ENCODE measurements at places on chromosomes 1 and 21.

- no peaks in the 10 kb centered on the region for H3K4me1 ChIP-seq
- no peak for DNase-seq
- peaks cover 39% of the 10 kb centered on the region for H3K27me3 ChIP-seq
- no peaks in the 10 kb centered on the region for H3K36me3 ChIP-seq
- H3K4me3 ChIP-seq: no peak overlapping the region
Measured at GRCh38 chr1:152932170-152932811, 14.7 kb upstream of the SPRR5 start.

DNA sequence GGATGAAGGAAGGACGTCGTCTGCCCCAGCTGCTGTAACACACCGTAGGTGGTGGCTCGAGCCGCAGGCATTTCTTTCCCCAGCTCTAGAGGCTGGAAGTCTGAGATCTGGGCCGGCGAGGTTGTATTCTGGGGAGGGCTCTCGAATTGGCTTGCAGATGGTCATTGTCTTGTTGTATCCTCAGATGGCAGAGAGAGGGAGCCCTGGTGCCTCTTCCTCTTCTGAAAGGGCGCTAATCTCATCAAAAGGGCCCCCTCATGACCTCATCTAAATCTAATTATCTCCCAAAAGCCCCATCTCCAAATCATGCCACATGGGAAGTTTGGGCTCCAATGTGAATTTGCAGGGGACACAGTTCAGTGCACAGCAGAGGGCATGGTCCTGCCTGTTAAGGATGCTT lies 109.0 kb downstream of the SIK1 start:
- H3K4me1 ChIP-seq: peaks cover 6% of the 10 kb centered on the region
- no peak for DNase-seq
- H3K4me3 ChIP-seq: no peak overlapping the region
- H3K27me3 ChIP-seq: peaks cover 33% of the 10 kb centered on the region
- no peaks in the 10 kb centered on the region for H3K36me3 ChIP-seq

GRCh38 chr1:198837278-198838021 lies 198.6 kb downstream of the PTPRC start:
- no peak overlapping the region for H3K4me3 ChIP-seq
- H3K27me3 ChIP-seq: no peaks in the 10 kb centered on the region
- no peak overlapping the region for H3K27ac ChIP-seq

GRCh38 chr1:20948101-20948500 lies 161.0 kb upstream of the HP1BP3 start:
- no peak for DNase-seq
- H3K4me1 ChIP-seq: no peaks in the 10 kb centered on the region
- no peaks in the 10 kb centered on the region for H3K27me3 ChIP-seq
- H3K4me3 ChIP-seq: no peak overlapping the region
- peaks cover 5% of the 10 kb centered on the region for H3K36me3 ChIP-seq

DNA sequence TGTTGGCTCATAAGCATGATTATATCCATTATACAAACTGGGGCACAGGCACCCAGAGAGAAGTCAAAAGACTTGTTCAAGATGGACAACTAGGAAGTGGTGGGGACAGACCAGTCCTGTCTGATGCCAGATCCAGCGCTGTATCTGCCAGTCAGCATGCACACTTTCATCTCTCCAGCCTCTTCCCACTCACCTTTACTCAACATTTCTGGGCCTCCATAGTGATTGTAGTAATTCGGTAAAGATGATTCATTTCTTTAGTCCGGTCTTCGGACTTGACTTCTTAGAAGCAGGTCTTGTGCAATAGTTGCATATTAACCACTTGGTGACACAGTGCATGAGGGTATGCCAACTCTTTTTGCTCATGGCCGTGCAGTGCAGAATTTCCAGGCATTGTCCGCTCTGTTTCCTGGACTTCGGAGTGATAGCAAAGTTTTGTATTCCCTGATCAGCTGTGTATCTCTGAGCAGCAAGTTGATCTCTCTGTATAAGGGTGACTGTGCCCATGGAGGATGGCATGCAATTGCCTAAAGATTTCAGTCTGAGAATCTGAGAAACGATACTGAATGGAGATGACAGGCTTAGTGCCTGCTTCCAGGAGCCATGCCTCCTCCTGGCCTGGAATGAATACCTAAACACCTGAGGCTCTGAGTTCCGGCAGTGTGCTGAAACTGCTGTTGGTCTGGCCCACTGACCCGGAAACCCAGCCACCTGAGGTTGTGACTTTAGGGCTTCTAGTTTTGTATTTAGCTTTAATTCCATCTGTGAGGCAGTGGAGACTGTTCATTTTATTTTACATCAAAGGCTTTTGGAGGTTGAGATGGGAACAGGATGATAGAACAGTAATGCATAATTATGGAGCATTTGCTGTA lies 39.0 kb downstream of the GALNT2 start:
- H3K27me3 ChIP-seq: no peaks in the 10 kb centered on the region
- H3K4me1 ChIP-seq: peaks cover 71% of the 10 kb centered on the region
- DNase-seq: no peak
- peak overlapping the region; percentile 65 for H3K4me3 ChIP-seq

DNA sequence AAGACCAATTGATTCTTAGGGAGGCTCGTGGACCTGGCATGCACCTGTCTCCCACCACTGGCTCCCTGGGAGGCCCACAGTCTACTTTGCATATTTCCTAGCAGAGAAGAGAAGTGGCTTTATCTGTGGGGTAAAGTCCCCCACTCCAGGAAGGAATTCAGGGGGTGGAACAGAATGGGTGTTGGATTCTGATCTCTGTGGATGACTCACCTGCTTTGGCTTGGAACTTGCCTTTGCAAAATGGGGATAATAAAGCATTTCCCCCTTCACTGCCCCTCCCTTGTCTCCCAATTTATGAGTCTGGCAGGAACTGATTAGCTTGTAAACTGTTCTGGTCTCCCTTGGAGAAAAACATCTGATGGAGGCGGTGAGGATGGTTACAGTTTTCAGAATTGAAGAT lies 21.2 kb upstream of the OTUD3 start:
- H3K27ac ChIP-seq: no peak overlapping the region
- H3K4me1 ChIP-seq: peaks cover 3% of the 10 kb centered on the region
- no peak overlapping the region for H3K4me3 ChIP-seq
- peaks cover 57% of the 10 kb centered on the region for H3K27me3 ChIP-seq
- DNase-seq: no peak
- peaks cover 4% of the 10 kb centered on the region for H3K36me3 ChIP-seq

- peaks cover 24% of the 10 kb centered on the region for H3K27me3 ChIP-seq
- DNase-seq: no peak
- H3K4me3 ChIP-seq: no peak overlapping the region
- H3K27ac ChIP-seq: peak overlapping the region; percentile 51
Measured at GRCh38 chr1:206952171-206952570, 5.9 kb upstream of the PIGR start.

GRCh38 chr1:34690269-34690668 lies 64.6 kb upstream of the GJB5 start:
- no peaks in the 10 kb centered on the region for H3K36me3 ChIP-seq
- no peak overlapping the region for H3K27ac ChIP-seq
- H3K4me3 ChIP-seq: no peak overlapping the region
- no peaks in the 10 kb centered on the region for H3K4me1 ChIP-seq
